Right atrium auricular region (tissue), 2 donors: ENCODE measurements at places on chromosomes 12 and 14. TPM values are rescaled to one million over a fixed set of nuclear protein-coding genes. Genes with fewer than 3 reads are reported as not detected.

Gene TAS2R42
- not detected for total RNA-seq

- no peak for DNase-seq
Observed at GRCh38 chr14:36915081-36915480, 253.4 kb downstream of the PAX9 start.

- no peak for DNase-seq
Observed at GRCh38 chr12:30888241-30888640, 38.3 kb upstream of the TSPAN11 start.

DNA sequence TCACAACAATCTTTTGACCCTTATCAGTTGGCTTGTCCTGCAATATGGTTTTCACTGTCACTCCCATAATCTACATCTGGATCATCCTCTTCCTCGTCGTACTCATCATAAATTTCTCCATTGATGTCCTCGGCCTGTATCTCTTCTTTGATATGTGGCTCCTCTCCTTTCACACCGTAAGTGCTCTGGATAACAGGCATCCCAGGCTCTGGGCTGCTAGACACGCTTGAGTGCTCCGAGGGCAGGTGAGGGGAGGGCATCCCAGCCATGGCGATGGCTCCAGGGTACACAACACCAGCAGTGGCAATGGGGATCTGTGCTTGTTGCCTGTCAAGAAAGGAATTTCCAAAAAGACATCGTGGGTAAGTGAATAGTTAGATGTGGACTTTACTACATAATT lies 415.3 kb downstream of the SOX5 start:
- DNase-seq = no peak

- DNase-seq = no peak
Observed at GRCh38 chr12:88225776-88226175, 83.7 kb downstream of the TMTC3 start.

- DNase-seq = no peak
Observed at GRCh38 chr12:104059963-104060362, 4.4 kb upstream of the HCFC2 start.

Gene METTL25
- total RNA-seq = 16.3 TPM

GRCh38 chr14:92121207-92121669 lies 268 bp downstream of the NDUFB1 start:
- no peak for DNase-seq

DNA sequence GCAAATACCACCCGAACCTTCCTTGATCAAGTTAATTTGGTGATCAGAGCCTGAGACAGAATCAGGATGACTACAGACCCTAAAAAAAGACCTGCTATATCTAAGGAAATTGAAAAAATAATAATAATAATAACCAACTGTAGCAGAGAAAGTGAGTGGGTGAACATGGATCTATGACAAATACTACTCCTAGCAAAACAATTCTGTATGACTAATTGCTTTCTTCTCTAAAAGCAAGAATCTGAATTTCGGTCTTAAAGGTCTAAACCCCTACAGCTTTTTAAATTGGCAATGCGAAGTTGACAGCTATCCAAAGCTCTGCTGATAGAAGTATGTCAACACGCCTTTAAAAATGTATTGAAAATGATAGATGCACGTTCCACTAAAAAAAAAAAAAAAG lies 102.2 kb downstream of the PRKAB1 start:
- DNase-seq = no peak

Gene PRIMA1
- total RNA-seq = 4.1 TPM

DNA sequence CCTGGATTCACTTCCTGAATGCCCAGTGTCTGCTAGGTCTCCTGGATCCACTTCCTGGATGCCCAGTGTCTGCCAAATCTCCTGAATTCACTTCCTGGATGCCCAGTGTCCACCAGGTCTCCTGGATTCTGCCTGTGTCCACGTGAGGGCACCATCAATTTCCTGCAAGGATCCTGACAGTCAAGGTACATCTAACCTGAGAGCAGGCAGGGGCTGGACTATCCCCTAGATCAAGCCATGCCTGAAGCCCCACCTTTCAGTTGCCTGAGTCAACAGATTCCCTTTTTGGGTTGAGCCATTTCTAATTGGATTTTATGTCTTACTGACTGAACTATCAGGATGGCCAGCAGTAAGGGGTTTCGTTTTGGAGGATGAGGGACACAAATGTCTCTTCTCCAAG lies 49.5 kb downstream of the GALNT9 start:
- DNase-seq = no peak

DNA sequence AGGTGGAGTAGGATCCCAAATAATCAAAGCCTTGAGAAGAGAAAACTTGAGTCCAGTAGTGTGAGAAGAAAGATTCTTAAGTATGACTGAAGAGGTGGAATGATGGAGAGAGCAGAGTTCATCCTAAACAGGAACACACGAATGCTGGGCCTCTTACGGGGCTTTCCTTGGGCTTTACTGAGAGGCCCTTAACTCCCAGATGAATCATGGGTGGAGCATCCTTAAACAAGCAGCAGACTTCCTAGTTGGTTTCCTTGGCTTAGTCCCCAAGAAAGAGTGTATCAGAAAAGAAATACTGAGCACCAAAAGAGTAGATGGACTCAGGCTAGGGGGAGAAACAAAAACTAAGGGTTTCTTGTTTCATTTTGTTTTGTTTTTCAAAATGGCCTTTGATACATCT lies 132.5 kb downstream of the GPR135 start:
- DNase-seq = no peak

Gene MAP3K12
- total RNA-seq = 9.8 TPM

- DNase-seq = no peak
Observed at GRCh38 chr14:56809270-56810146, 771 bp downstream of the OTX2 start.

DNA sequence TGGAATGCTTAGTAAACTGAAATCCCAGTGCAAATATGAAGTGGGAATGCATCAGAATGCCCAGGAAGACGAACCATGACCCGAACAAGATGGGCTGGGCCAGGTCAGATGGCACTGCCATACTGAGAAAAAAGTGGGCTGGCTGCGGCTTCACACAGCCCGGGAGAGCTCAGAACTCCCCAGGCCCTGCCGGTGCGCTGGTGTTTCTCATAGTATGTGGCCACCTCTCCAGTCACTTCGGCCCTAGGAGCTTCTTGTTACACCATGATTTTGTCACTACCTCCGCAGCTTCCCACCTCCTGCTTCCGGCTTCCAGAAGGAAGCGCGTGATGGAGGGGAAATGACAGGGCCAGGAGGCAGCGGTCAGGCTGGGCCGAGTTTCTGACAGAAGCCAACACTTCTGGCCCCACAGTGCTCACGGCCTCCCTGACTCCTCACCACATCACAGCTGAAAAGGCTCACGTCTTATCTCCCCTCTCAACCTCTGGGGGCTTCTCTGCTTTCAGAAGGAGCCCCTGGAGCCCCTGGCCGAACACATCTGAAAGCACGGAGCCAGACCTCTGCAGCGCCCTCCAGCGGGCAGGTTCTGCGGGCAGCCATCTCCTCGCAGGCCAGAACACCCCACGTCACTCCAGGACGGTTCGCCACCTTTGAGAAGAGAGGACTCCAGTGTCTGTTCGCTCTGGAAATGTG lies 30.7 kb downstream of the DAD1 start:
- no peak for DNase-seq

DNA sequence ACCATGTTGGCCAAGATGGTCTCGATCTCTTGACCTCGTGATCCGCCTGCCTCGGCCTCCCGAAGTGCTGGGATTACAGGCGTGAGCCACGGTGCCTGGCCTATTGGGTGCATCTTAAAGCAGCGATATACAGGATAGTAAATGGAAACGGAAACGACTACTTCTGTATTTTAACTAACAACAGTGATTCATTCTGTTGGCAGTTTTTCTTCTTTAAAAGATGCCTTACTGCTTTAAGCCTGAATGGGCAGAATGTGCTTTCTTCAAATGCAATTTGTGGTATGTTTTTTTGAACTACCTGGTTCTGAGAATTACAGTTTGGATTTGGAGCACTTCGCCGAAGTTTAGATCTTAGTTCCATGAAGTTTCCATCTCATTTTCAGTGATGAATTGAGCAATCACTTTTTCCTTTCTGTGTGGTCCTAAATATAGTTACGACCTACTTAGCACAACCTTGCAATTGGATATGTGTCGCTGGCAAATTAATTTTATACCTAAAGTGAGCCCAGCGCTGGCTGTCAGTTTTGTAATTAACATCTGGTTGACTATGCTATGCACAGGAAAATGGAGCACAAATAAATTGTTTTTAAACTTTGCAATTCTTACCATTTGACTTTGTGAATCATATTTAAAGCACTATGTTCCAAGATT lies 53.6 kb upstream of the EIF5 start:
- peak; percentile 46 for DNase-seq

GRCh38 chr14:51867741-51868140 lies 7.3 kb downstream of the GNG2 start:
- no peak for DNase-seq

DNA sequence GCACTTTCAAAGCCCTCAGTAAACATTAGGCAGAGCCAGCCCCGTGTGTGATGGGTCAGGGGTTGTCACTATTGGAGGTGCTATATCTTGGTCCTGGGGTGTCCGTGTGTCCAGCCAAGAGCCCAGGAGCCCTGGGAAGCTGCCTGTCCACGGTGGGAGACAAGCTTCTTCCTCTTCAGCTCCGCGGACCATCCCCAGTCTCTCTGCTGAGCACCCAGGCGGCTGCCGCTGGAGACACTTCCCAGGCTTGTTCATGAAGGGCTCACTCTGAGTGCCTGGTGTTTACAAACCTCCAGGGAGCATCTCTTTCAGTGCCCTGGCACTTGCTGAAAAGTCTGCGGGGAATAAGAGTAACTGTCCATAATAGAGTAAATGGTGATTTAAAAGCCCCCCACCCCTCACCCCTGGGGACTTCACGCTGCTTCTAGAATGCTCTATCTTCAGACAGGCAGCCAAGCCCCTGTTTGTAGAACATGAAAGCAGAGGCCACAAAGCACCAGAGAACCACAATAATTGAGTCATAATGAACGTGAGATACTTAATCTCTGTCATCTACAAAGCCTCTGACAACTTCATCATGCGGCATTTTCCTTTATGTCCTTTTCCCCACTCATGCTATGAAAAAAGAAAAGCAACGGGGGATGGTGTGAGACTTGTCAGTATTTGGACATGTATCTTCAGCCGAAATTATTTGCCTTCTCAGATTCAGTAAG lies 178.6 kb downstream of the TMEM132C start:
- no peak for DNase-seq

GRCh38 chr12:62288328-62288727 lies 28.1 kb downstream of the USP15 start:
- no peak for DNase-seq

Gene GNB3
- 1.5 TPM for total RNA-seq

DNA sequence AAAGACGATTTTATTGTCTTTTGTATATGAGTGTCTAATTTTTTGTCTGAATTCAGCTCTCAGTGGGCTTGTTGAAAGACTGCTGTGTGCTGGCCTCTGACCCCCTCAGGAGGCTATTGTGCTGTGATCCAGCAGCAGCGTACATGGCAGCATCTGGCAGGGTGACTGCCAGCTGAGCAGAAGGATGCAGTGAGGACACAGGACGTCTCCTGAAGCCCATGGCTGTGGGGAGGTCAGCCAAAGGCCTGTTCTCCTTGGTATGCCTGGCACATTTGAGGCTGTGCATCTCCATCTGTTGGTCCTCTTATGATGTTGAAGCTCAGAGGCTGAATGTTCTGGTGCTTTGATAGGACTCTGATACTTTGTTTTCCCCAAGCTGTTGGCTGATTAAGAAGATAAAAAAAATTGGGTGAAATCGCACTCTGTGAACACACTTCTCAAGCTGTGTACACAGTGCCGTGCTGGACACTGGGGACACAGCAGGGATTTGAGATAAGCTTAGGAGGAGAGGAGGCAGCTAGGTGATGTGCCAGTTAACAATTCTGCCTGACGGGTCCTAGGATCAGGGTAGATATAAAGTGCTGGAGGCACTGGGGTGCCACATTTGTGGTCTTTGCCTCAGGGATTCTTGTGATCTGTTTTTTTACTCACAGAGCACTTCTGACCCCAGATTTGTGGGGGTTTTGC lies 37.5 kb downstream of the EID3 start:
- DNase-seq = no peak

- DNase-seq = no peak
Observed at GRCh38 chr12:107449891-107450290, 235.7 kb upstream of the PWP1 start.

GRCh38 chr14:81269100-81269978 lies 48.6 kb upstream of the GTF2A1 start:
- no peak for DNase-seq

DNA sequence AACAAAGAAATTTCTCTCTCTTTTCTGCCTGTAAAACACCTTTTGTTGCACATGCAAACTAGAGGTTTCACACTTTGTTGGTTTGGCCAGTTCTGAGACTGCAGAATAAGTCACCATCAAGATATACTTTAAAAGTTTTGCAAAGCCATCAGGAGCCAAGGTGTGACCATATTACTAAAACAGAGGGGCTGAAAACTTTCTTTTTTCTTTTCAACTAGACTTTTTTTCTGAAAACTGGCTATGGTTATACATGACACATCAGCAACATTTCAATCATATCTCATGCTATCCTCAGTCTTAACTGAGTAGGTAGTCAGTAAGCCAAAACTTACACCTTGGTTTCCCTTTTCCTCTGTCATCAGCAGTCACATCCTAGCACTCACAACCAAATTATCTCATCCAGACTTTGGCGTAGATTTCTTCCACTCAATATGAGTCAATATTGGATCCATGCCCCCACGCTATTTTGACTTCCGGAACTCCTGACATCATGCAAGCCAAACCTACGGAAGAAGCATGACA lies 4.1 kb upstream of the IFNG start:
- no peak for DNase-seq

DNA sequence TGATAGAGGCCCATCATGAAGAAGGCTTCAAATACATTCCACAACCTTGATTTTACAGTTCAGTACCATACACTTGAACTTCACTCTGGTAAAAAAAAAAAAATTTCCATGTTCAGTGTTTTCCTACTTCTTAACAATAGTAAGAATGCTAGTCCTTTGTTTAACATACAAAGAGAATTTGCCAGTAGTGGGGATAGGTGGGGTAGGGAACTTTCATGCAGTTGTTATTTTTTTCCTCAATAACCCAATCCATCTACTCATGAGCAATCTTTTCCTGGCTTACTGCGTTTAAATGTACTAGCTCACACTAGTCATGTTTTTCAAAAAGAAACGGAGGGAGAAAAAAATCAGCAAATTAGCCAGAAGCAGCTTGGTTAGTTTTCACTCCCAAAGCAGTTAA lies 206.1 kb downstream of the PRKD1 start:
- DNase-seq = no peak

GRCh38 chr12:131574395-131574771 lies 136.5 kb upstream of the SFSWAP start:
- DNase-seq = no peak

Gene OS9
- 173 TPM for total RNA-seq

GRCh38 chr12:639566-639965 lies 23.7 kb downstream of the NINJ2 start:
- no peak for DNase-seq

DNA sequence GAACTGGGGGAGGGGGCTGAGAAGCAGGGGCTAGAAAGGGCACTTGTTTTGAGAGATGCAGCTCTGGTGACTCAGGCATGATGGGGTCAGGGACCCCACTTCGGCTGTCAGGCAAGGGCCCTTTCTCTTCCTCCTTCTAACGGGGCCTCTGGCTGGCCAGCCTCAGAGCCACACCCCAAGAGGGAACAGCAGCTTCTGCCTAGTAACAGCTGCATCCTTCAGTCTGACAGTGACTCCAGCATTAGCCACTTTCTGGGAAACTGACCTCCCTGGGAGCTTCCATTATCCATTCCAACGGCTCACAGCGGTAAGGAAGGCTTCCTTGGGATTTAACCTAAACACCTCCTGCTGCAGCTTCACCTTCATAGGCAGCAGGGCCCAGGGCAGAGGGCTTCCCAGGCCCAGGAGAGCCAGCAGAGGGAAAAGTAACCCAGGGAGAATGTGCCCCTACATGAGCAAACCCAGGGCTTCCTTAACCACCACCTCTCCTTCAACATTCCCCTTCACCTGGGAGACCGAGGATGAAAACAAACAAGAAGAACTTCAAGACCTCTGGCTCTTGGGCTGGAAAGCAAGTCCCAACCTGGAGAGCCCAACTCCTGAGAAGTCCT lies 2.7 kb downstream of the NCKAP5L start:
- DNase-seq = peak; percentile 76
